ENCODE measurements at places on chromosomes 16 and 17.

DNA sequence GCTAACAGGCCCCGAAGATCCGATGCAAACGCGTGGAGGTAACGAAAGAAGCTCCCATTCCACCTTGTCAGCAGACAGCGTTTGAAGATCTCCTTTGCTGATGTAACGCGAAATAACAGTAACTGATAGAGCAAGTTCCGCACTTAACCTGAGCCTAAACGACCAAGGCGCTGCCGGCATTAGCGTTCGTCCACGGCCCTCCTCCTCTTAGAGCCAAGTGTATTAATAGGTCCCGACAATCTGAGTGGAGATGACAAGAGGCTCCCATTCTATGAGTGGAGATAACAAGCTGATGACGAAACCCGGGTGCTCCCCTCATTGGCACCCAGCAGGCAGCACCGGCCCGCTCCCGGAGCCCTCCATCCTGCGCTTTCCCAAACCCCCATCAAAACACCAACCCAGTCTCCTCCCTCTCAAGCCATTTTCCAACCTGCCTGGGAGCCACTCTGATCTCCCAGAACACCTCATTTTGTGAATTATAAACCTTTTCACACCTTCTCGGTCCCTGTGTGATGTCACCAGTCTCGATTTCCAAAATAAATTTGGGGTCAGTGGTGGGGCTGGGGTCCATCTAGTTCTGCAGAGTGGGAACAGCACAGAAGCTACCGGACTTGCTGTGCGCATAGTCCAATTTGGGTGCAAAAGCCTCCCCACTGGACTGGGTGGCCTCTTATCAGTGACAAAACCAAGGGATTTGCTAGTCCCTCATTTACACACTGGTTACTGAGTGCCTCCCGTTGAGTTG is 35.4 kb upstream of the ARL4D start:
- DNase-seq, result no peak

DNA sequence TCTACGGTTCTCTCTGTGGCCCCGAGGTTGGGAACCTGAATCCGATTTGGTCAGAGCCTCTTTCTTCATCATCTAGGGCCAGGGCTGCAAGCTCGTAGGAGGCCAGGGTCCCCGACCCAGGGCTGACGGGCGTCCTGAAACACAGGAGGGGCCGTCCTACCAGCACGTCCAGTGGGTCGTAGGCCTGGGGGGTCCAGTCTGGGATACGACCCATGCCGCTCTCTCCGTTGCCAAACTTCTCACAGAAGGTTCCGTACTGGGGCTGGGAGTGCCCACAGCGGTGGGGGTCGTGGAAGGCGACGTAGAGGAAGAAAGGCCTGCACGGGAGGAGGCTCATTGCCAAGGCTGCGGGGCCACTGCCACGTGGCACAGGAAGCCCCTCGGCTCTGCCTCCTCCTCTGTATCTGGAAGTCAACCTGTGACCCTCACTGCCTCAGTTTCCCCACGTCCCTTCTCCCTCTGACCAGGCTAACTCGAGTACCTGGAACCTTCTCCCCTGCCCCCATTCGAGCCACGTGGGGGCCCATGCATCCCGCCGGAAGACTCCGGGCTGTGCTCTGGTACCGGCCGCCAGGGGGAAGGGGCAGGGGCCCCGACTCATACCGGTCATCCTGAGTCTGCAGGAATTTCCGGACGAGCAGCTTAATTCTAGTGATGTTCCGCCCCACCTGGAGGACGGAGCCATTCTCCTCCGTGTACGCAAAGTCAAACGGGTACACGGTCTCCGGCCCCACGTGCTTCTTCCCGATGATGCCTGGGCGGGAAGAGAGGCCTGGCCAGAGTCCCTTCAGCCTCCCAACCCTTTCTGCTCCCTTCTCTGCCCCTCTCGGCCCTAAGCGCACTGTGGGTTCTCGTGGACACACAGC is 5.9 kb downstream of the SGSH start:
- DNase-seq, result no peak

- DNase-seq, result no peak
Measured at GRCh38 chr17:10803830-10804475, at the start of gene TMEM238L. Gene TMEM238L, minus strand, starts transcription at chr17:10804099. Its CDS starts 136 bp downstream, at chr17:10803963.

GRCh38 chr17:511833-512251 is 159.2 kb upstream of the RPH3AL start:
- no peak for DNase-seq

GRCh38 chr17:1762901-1763898 is 1.3 kb downstream of the SERPINF1 start:
- DNase-seq, result no peak

DNA sequence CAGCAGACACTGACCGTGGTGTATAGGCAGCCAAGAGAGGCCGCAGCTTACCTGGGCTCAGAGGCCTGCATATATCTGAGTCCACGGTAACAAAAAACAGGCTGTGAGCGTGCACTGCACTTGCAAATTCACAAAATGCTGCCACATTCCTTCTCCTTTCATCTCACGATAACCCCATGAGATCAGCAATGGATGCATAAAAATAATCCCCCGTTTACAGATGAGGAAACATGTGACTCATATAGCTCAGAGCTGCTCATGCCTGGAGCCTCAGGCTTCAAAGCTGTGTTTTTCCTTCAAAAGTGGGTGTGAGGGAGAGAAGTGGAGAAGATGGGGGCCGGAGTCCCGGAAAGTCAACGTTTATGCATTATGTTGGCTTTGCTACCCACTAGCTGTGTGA is 118.3 kb upstream of the FOXF1 start:
- no peak for DNase-seq

Measured in stimulated activated CD8-positive, alpha-beta memory T cell treated with anti-CD3 and anti-CD28 coated beads, Interleukin-7, amount 100 ng/mL, for 1 hour (primary cell).